Activated T-helper 1 cell treated with anti-CD3 and anti-CD28 coated beads, Interleukin-12 subunit alpha, Interleukin-12 subunit beta, Interleukin-2, Interleukin-4 antibody, amounts not matched to agents 30 ng/mL and 10 ng/mL and 1 ng/mL, durations not matched to agents 14 hours and 24 hours and 36 hours (primary cell): ENCODE measurements at places on chromosomes 1 and 21. TPM values are rescaled to one million over a fixed set of nuclear protein-coding genes. Genes with fewer than 3 reads are reported as not detected.

DNA sequence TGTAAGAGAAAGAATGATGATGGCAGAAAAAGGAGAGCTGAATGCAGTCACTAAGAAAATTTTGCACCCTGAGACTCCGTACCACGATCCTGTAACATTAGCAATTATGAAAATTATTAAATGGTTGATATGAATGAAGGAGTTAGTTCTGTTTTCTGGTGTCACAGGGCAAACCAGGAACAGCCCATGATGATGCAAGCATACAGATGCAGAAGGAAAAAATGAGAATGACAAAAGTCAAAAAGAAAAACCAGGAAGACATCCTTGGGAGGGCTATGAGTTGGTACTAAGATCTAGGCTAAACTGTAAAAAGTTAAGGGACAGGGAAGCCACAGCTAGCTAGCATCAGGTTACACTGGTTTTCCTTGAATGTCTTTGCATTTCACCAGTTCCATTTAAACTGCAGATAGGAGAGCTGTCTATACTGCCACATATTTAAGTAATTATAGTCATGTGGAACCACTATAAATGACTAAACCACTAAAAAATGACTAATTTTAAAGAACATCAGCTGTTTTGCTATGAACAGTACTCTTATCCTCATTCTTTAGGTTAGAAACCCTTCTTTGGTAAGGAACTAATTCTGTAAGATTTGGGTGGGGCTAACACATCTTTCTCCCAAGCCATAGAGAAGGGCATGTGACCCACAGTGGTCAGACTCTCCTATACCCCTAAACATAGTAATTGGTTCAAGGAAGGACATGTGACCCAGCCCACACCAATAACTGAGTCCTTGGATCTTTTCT, 11.4 kb downstream of the DOCK7 start:
- DNase-seq, result no peak

Gene MGST3
- 23.3 and 25.1 TPM in 2 replicates for total RNA-seq

DNA sequence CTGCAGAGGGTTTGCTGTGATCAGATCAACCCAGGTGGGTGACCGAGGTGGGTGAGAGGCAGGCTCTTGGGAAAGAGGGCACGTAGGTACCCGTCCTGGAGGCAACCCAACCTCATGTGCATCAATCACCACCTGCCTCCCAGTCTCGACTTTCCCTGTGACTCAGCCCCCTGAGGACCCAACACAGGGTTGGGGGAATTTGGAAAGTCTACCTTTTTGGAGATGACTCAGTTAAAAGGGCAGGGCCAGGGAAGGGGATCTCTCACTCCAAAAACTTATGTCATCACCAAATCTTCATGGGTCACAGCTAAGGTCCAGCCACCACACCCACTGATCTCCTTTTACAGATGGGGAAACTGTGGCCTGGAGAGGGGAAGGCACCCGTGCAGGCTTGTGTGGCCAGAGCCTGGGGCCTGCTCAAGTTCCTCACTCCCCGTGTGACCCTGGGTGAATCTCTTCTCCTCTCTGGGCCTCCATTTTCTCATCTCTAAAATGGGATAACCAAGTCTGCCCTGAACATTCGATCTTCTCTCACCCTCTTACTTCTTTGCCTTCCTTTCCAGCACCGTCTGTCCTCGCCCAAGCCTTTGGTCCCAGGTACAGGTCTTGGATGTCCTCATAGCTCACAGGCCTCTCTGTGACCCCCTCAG, 34.6 kb upstream of the WNT4 start:
- no peak for DNase-seq

Gene ACTL8
- total RNA-seq, result not detected in 2 replicates

DNA sequence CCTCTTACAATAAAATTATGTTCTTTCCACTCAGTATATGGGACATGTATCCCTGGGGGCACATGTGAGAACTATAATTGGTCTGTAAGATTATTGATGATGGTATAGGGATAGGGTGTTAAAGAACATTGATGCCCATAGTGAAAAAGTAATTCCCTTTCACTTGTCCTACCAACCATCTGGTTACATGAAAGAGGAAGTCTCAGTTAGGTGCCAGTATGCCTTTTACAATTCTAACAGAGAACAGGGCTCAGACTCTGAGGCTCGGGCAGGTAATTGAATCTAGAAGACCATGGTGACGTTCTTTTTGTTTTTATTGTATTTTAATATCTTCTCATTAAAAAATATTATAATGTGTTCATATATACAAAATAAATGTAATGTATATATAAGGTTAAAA, 113.6 kb downstream of the FGGY start:
- no peak for DNase-seq

Gene TMEM9
- total RNA-seq, result 13.2 and 13.9 TPM in 2 replicates

Gene OR2L5
- total RNA-seq, result not detected in 2 replicates

Gene FMO4
- total RNA-seq, result 0.39 and 1.5 TPM in 2 replicates

Gene ITLN2
- not detected in 2 replicates for total RNA-seq

- DNase-seq, result no peak
Observed at GRCh38 chr21:42862774-42863503, 16.4 kb downstream of the WDR4 start.

- no peak for DNase-seq
Observed at GRCh38 chr1:166705376-166706289, 133.6 kb upstream of the POGK start.

GRCh38 chr1:180175291-180175690, 20.6 kb downstream of the QSOX1 start:
- no peak for DNase-seq

GRCh38 chr1:147252540-147252939, 10.1 kb downstream of the CHD1L start:
- no peak for DNase-seq

Gene SLC25A34
- 1.1 and 1.8 TPM in 2 replicates for total RNA-seq

Gene GBP6
- 0.59 and 0.65 TPM in 2 replicates for total RNA-seq

Gene SYPL2
- not detected in 2 replicates for total RNA-seq

Gene FNDC5
- total RNA-seq, result not detected in 2 replicates

GRCh38 chr1:230992100-230992774, 13.3 kb downstream of the ARV1 start:
- no peak for DNase-seq

GRCh38 chr1:46523496-46524353, 27.7 kb downstream of the KNCN start:
- DNase-seq, result no peak

Gene CORT
- total RNA-seq, result 0.36 and 0.37 TPM in 2 replicates
